ENCODE measurements at places on chromosomes 5 and 9. TPM values are rescaled to one million over a fixed set of nuclear protein-coding genes. Genes with fewer than 3 reads are reported as not detected.

DNA sequence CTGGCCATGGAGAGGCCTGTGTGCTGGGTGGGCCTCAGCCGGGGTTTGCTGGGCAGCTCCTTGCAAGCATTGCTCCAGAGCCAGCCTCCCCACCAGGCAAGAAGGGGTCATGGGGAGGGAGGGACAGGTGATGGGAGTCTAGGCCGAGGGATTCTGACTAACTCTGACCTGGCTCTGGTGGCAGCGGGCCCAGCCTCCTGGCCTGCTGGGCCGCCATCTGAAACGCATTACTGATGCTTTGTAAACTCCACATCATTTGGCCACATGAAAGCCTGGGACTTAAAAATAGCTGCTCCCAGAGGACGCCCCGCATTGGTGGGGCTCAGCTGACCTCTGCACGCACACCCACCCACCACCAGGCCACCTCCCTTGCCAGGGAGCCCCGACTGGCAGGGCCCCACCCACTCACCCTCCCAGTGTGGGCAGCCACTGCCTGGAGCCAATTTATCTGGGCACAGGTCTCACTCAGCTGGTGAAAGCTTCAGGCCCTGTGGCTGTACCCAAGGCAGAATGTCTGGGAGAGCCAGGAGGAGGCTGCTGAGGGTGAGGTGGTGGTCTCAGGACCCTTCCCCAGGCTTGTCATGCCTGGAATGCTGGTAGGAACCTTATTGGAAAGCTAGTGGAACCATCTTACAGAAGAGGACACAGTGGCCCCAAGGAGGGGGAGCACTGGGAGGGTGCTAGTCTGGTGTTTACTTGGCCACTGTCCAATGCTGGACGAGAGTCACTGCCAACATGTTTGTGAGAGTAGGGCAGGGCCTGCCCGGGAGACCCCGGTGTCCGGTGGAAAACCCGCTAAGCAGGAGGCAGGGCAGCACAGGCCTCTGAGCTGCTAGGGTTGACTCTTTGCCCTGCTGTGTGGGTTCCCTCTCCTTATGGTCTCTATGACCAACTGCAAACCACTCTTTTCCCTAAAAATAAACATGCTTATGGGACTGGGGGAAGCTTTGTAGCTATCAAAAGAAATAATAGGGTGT lies 10.8 kb downstream of the TCF7 start:
- no peaks in the 10 kb centered on the region for H3K27me3 ChIP-seq
- peaks cover 51% of the 10 kb centered on the region for H3K36me3 ChIP-seq
- peaks cover 12% of the 10 kb centered on the region for H3K4me1 ChIP-seq
- H3K27ac ChIP-seq = peak overlapping the region; percentile 44

- H3K36me3 ChIP-seq = no peaks in the 10 kb centered on the region
- no peak overlapping the region for H3K27ac ChIP-seq
- no peaks in the 10 kb centered on the region for H3K4me1 ChIP-seq
- H3K27me3 ChIP-seq = peaks cover 43% of the 10 kb centered on the region
- H3K4me3 ChIP-seq = no peak overlapping the region
Measured at GRCh38 chr5:35197351-35197750, 32.9 kb downstream of the PRLR start.

DNA sequence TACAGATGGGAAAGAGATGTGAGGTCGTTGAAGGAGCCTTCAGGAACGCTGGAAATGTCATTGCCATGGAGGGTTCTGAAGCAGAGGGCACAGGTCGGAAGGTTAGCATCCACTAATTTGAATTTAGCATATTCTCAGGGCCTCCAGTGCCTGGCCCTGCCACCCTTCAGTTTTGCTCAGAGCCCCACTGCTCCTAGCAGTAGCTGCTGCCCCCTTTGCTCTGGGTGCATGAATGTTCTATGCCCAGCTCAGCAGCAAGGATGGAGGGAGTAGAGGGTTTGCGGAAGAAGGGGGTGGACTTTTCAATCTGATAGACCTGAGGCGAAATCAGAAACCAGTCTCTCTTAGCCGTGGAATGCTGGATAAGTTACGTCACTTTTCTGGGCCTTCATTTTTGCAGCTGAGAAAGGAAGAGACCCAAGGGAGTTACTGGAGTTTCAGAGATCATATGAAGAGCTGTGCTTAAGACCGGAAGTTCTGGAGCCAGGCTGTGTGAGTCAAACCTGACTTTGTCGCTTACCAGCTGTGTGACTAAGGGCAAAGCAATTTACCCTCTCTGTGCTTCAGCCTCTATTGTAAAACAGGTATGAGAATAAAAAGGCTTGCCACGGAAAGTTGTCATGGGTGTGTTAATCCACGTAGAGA lies 133.2 kb upstream of the PANK3 start:
- peak; percentile 37 for DNase-seq
- peaks cover 25% of the 10 kb centered on the region for H3K4me1 ChIP-seq
- H3K36me3 ChIP-seq = no peaks in the 10 kb centered on the region
- H3K27ac ChIP-seq = peak overlapping the region; percentile 29
- H3K4me3 ChIP-seq = no peak overlapping the region

DNA sequence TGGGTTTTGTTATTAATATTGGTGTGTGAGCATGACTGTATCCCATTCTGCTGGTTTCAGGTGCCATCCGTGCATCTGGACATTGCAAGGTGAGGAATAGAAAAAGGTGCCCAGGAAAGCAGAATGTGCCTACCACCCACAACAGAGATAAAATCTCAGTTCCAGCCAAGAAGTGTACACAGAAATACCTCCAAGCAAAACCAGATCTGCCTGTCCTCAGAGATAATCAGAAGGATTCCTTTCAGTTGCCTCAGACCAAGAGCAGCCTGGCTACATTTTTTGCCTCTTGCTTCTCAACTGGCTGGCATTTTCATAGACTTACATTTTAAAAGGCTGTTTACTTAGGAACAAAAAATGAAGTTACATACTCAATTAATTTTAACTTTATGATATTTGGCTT lies 12.1 kb upstream of the ABLIM3 start:
- H3K4me1 ChIP-seq = peaks cover 83% of the 10 kb centered on the region
- peaks cover 8% of the 10 kb centered on the region for H3K36me3 ChIP-seq
- no peaks in the 10 kb centered on the region for H3K27me3 ChIP-seq
- DNase-seq = no peak
- H3K4me3 ChIP-seq = no peak overlapping the region

RETREG1 gene
- total RNA-seq = 12.0 TPM

DNA sequence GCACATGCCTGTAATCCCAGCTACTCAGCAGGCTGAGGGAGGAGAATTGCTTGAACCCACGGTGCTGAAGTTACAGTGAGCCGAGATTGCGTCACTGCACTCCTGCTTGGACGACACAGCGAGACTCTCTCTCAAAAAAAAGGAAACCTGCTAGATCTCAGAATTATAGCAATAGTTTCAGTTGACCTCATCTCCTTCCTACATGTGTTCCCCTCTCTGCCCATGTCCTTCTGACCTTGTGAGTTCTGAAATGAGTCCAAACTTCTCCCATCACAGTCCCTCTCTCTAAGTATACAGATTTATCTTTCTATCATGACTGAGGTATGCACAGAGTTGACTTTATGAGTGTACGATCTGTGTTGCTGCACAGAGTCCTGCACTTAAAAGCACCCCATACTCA lies 44.6 kb upstream of the SHOC1 start:
- H3K36me3 ChIP-seq = peaks cover 4% of the 10 kb centered on the region
- H3K4me3 ChIP-seq = no peak overlapping the region
- no peaks in the 10 kb centered on the region for H3K4me1 ChIP-seq
- no peak for DNase-seq
- no peaks in the 10 kb centered on the region for H3K27me3 ChIP-seq
- H3K27ac ChIP-seq = no peak overlapping the region

DNA sequence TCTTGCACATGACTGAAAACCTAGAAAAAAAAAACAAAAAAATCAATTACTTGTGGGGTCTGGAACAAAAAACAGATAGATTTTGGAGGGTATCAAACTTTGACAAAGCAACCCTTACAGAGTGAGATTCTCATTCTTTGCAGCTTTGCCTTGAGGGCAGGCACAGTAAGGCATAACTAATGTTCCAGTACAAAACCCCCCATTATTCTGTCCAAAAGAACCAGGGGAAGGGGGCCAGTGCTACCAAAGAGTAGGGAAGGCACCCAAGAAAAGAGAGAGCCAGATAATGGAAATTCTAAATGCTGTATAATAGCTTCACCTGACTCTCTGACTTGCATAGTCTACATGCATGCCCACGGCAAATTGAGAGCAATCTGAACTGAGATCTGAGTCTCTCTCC lies 12.9 kb downstream of the POLK start:
- H3K27ac ChIP-seq = no peak overlapping the region
- H3K4me1 ChIP-seq = peaks cover 20% of the 10 kb centered on the region
- no peaks in the 10 kb centered on the region for H3K27me3 ChIP-seq
- no peaks in the 10 kb centered on the region for H3K36me3 ChIP-seq

- no peak overlapping the region for H3K27ac ChIP-seq
- DNase-seq = no peak
- H3K4me1 ChIP-seq = no peaks in the 10 kb centered on the region
- no peak overlapping the region for H3K4me3 ChIP-seq
Measured at GRCh38 chr9:117368684-117369230, 46.1 kb downstream of the ASTN2 start.

DNA sequence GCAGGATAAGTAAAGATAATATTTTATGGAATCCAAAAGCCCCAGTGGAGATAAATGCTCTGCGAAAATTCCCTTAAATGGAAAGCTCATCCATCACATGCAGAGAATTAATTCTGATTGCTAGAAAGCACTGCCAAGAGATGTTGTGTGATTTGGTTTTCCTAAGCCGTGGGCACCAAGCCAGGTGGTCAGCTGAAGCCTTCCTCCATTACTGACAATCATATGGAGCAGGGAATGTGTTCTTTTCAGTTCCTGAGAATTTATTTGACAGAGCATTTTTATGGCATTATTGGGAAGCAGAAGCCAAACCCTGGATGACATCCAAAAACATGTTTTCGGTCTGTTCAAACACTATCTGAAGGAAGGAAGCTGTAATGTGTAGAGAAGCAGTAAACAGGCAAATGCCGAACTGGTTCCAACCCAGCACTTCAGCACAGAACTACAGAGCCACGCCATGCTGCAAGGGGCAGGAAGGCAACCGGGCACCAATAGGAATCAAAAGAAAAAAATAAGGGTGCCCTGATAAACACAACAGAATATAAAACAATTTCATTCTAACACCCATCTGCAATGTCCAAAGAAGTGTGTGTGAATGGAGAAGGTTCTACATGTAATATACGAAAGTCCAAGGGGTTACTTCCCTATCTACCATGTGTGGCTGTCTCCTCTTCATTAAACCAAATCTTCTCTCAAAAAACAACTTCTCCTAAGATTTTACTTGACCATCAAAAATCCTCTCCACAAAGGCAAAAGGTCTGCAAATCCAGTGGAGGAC lies 12.3 kb downstream of the ARSB start:
- no peaks in the 10 kb centered on the region for H3K36me3 ChIP-seq
- H3K27me3 ChIP-seq = no peaks in the 10 kb centered on the region
- H3K4me1 ChIP-seq = peaks cover 23% of the 10 kb centered on the region
- H3K27ac ChIP-seq = no peak overlapping the region

PCDHA3 gene
- total RNA-seq = 0.10 TPM

CCL28 gene
- total RNA-seq = 12.2 TPM

DNA sequence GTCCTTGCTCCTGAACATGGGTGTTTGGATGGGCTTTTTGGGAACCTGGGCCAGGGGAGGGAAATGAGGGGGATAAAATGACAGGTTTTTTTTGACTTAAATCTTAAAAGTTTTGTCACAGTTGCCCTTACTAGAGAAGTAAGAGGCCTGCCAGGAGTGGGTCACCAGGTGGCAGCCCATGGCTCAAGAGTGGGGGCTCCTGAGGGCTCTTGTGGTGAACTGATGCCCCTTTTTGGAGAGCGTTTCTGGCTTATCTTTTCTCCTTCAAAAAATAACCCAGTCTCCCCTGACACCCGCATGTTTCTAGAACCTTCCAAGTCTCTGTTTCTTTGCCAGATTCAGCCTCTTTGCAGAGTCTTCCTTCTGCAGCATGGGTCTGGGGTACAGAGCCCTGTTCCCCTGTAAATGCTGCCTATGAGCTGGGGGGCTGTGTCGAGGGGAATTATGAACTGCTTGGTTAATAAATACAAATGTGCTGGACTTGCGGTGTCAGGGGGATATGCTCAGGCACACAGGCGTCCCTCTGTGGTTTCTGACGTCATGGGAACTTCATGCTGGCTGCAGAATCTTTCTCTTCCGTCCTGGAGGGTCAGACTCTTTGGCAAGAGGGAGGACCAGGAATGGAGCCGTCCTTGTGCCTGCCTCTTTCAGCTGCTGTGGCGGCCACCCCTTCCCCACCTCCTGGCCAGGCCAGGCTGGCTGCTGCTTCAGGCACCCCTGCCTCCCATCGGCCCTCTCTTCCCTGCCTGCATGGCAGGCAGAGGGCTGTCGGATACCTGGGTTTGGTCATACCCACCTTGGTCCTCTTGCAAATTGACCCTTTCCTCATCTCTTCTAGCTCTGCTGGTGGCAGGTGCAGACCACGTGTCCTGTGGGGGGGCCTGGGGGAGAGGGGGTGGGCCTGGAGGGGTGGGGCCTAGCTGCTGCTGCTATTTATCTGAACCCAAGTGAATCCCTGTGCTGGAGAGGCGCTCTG lies 30.1 kb downstream of the PTPA start:
- H3K4me3 ChIP-seq = peak overlapping the region; percentile 71
- peak overlapping the region; percentile 97 for H3K27ac ChIP-seq
- peaks cover 25% of the 10 kb centered on the region for H3K4me1 ChIP-seq
- DNase-seq = no peak

POC5 gene
- 23.1 TPM for total RNA-seq

- no peak for DNase-seq
- no peaks in the 10 kb centered on the region for H3K27me3 ChIP-seq
- no peaks in the 10 kb centered on the region for H3K4me1 ChIP-seq
Measured at GRCh38 chr5:14331386-14331781, 188.2 kb downstream of the TRIO start.

INSL4 gene
- 0.54 TPM for total RNA-seq

SEMA5A gene
- 0.52 TPM for total RNA-seq

DNA sequence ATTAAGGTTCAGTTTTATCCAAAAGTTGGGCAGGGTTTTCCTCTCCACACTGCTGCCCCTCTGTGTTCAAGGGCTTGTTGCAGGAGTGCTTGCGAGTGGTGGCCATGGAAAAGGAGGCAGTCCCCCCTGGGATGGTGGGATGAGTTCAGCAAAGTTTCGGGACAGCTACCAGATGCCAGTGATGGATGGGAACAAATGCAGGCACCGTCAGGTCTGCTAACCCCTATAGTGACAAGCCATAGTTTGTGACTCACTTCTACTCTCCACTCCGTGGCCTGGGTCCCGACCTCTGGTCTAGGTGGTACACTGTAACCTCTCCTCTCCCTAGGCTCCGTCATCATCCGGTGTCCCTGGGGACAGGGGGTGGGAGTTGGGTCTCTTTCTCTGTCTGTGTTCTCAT lies 3.8 kb upstream of the RNF14 start:
- peaks cover 15% of the 10 kb centered on the region for H3K4me1 ChIP-seq
- H3K27ac ChIP-seq = no peak overlapping the region
- DNase-seq = no peak
- peaks cover 20% of the 10 kb centered on the region for H3K36me3 ChIP-seq
- no peaks in the 10 kb centered on the region for H3K27me3 ChIP-seq
- no peak overlapping the region for H3K4me3 ChIP-seq

PCDHGA3 gene
- total RNA-seq = not detected

GRCh38 chr9:2367970-2368369 lies 253.6 kb upstream of the VLDLR start:
- H3K4me3 ChIP-seq = no peak overlapping the region
- H3K4me1 ChIP-seq = no peaks in the 10 kb centered on the region
- H3K27me3 ChIP-seq = peaks cover 6% of the 10 kb centered on the region
- no peak for DNase-seq

GRCh38 chr9:101487443-101487840 lies 46.2 kb upstream of the RNF20 start:
- H3K36me3 ChIP-seq = peaks cover 18% of the 10 kb centered on the region
- H3K4me3 ChIP-seq = peak overlapping the region; percentile 94
- no peak for DNase-seq
- H3K27ac ChIP-seq = peak overlapping the region; percentile 57
